ENCODE measurements at places on chromosomes 3 and 15.

GRCh38 chr3:114122027-114122709, 56.7 kb downstream of the DRD3 start:
- DNase-seq, result no peak

DNA sequence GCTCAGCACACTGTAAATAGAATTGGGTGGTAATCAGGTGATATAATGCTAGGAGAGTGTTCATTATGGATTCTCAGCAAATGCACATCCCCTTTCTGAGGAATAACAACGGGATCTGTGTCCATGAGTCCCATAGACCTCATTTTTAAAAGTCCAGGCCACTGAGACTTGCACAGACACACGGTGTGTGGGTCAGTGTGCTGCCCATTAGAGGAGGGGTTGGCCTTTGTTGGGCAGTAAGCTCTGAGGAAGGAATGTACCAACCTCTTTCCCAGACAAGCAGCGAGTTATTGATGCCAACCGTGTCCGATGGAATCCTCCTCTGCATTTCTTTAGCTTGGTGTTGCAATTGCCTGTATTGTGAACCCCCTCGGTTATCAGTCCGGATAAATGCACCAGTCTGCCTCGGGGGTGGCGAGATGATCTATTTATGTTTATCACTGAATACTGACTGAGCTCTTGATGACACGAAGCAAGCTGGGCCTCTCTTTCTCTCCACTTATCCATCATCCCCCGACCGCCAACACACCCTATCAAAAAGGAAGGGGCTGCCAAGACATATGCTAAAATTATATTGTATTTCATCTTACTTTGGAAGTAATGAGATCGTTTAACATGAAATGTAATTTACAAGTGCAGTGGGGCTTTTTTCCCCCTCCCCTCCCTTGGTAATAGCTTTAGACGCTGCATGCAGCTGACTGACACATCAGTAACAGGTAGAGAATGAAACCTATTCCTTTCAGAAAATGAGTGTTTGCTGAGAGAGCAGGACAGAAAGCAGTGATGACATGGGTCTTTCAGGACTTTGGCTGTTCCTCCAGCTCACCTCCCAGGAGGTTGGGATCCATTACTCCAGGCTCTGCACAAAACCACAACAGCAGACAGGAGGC, 126.6 kb upstream of the ST8SIA2 start:
- no peak for DNase-seq

DNA sequence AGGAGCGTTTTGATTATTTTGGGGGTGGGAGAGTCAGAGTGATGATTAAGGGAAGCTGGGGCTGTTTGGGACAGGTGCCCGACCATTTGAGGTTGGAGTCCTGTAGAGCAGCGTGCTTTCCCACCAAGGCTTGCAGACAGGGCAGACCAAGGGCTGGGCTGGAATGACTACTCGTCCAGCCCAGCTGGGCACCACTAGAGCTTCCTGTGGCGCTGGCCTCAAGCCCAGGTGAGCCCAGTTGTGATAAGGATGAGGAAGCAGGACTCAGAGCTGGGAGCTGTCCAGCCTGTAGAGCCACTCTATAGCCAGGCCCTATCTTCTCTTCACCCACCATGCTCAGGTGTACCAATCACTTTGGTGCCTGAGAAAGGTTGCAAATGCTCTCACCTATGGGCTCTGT, 75.8 kb upstream of the ACAN start:
- DNase-seq, result no peak

DNA sequence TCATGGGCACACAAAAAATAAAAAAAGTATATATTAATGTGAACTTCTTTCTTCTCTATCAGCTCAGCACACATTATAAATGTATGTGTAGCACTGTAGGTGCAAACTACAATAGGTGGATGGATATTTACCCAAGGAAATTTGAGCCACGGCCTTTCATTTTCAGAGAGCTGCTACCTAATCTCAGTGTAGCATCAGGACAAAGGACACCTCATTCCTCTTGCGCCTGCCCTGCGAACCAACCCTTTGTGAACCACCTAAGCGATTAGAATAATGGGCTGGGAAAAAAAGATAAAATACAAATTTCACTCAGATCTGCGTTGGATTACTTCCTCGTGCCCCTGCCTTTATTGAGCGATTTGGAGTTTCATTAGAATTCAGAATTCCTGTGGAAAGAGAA, 263.2 kb downstream of the NR2F2 start:
- DNase-seq, result no peak

DNA sequence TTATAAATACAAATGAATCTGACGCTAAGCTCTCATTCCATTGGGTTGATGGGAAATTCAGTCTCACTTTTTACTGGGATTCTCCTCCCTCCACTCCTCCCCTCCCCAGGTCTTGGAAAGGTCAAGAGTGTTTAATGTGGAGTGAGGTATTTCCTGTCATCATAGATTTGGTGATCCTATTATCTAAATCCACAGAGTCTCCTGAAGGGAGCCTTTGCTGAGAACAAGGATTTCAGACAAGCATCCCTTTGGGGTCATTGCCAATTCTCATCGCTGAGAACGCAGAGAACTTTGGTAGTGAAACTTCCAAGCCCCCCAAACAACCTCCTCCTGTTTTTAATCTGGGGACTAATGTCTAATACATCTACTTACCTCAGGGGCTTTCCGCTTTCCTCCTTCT, 297.9 kb downstream of the OTOL1 start:
- DNase-seq, result no peak

DNA sequence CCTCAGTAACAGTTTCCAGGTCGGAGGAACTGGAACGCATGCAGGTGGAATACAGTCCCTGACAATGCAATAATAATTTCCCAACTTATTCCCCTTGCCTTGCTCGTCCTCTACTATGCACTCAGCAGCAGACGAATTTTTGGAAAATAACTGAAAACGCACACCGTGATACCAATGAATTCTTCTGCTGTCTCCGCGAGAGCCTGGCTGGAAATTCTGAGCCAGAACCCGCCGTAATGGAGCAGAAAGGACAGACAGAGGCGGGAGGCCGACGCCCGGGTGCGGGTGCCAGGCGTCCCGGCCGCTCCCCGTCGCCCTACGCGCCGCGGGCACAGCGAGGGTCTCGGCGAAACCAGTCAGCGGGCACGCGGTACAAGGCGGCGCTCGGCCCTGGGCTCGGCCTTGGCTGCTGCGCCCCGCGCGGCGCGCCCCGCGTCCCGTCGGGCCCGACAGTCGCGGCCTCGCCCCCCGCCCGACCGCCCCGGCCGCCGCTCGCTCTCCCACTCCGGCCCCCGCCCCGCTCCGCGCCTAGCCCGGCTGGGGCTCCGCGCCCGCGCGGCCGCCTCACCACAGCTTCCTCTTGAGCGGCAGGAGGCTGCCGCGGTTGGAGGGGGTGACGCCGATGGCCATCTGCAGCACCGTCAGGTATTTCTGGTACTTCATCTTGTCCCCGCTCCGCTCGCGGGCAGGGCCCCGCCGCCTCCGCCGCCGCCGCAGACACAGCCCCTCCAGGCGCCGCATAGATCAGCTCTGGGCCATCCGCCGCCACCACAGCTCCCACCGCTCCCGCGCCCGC, 114.5 kb upstream of the GOLGA8J start:
- no peak for DNase-seq

DNA sequence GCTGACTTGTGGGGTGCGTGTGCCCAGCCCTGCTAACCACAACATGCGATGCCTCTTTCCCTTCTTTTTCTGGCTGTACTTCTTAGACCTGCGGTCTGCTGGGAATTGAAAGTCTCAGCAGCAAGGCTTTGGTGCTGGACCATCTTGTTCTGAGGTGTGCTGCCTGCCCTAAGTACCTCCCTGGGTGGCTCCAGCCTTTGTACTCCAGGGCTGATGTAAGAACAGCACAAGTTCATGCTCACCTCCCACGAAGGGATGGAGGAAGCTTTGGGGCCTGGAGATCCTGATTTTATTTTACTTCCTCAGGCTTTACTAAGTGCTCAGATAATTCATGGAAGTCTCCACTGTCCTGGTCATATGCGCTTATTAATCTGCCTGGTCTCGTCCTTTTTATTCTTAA, 28.9 kb downstream of the FAM43A start:
- no peak for DNase-seq

GRCh38 chr3:157639756-157640426, 136.7 kb upstream of the VEPH1 start:
- no peak for DNase-seq

DNA sequence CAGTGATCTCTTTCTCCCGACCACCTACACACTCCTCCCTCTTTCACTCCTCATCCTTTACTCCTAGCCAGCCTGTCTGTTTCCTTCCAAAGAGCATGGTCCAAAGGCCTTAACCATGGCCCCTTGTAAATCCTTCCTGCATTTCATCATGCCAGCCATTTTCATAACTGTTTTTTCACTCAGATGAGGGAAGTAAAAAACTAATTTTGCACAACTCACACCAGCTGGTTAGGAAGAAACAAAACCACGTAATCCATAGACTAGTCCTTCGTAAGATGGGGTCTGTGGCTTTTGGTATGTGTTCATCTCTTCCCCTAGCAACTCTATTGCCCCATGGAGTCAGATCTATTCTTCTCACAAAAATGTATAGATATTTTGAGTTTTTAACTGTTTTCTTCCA, 187.8 kb downstream of the SHOX2 start:
- no peak for DNase-seq

DNA sequence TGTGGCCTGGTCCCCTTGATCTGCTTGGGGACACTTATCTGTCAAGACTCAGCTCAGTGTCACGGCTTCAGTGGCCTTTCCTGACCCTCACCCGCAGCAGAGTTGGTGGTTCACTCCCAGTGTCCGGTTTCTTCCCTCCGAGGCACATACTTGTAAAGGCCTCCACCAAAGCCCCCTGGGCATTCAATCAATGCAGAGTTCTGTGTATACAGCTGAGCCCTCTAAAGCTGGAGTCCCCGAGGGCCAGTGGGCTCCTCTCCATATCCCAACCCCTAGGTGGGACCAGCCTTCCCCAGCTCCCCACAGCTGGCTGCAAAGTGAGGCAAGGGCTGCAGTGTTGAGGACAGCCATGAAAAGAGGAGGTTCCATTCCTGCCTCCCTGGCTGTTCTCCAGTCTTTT, 70.9 kb upstream of the RGMA start:
- DNase-seq, result no peak

- no peak for DNase-seq
Observed at GRCh38 chr15:100295939-100296565, 45.7 kb downstream of the ADAMTS17 start.

GRCh38 chr3:156341332-156341731, 213.6 kb downstream of the SSR3 start:
- no peak for DNase-seq

GRCh38 chr3:64267721-64268604, 42.7 kb upstream of the PRICKLE2 start:
- DNase-seq, result no peak

- no peak for DNase-seq
Observed at GRCh38 chr15:73361337-73361736, 7.4 kb downstream of the HCN4 start.

- DNase-seq, result no peak
Observed at GRCh38 chr15:101570241-101570640, 80.7 kb upstream of the PCSK6 start.

DNA sequence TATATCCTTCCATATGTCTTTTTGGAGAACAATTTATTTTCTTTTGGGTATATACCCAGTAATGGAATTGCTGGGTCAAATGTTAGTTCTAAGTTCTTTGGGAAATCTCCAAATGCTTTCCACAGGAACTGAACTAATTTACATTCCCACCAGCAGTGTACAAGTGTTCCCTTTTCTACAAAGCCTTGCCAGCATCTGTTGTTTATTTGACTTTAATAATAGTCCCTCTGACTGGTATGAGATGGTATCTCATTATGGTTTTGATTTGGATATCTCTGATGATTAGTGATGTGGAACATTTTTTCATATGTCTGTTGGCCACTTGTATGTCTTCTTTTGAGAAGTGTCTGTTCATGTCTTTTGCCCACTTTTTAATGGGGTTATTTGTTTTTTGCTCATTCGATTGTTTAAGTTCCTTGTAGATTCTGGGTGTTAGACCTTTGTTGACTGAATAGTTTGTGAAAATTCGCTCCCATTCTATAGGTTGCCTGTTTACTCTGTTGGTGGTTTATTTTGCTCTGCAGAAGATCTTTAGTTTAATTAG, 48.4 kb downstream of the TMEM45A start:
- DNase-seq, result no peak

GRCh38 chr3:50430191-50430590, 70.9 kb upstream of the TMEM115 start:
- no peak for DNase-seq

- DNase-seq, result no peak
Observed at GRCh38 chr15:90463381-90463780, 66.3 kb upstream of the CRTC3 start.

DNA sequence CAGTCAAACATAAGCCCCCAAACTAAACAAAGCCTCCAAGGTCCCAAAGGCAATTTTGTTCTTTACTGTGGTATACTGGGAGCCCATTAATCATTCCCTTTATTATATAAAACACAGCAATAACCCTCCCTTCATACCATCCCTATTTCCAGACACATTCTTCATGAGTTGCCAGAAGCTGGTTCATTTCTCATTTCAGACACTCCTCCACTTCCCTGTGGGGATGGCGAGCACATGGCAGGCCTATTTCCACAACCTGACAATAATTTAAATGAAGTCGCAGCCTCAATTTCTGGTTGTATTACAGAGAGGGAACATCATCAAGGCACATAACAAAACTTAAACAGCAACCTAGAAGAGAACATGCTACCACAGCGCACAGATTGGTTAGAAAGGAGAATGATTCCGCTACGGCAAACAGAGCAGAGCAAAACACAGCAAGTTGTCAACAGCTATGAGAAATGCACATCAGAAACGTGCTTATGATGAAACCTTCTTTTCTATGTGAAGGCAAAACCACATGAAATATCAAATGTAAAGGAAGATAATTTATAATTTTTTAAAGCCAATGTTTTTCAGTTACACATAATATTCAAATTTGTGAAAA, 63.3 kb upstream of the ARHGEF3 start:
- no peak for DNase-seq

- DNase-seq, result no peak
Observed at GRCh38 chr3:64290864-64291263, 65.6 kb upstream of the PRICKLE2 start.

- DNase-seq, result no peak
Observed at GRCh38 chr15:35142578-35142977, 57.5 kb upstream of the NANOGP8 start.

GRCh38 chr3:99957151-99957796, 139.6 kb downstream of the CMSS1 start:
- DNase-seq, result no peak

DNA sequence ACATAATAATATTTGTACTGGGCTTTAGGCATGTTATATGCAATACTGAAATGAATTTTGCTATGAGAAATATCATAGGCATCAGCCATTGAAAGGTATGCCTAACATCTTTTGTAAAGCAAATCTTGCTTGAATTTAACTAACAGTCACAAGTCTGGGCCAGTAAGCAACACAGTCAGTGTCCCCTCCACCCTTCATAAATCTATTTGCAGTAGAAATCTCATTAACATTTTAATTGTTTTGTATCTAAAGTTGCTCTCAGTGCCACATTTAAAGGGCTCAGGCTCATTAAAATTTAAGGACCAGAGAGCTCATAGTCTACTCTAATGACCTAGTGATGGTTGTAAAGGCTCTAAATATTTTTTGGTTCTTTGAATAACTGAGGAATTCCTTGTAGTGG, 167.2 kb upstream of the GOLIM4 start:
- no peak for DNase-seq

All from GM19239 (cell line).